ENCODE measurements at places on chromosomes 5 and 9.

- DNase-seq = no peak
Observed at GRCh38 chr5:134263801-134264200, 37.9 kb upstream of the PPP2CA start.

- no peak for DNase-seq
Observed at GRCh38 chr5:32869216-32869615, 158.1 kb downstream of the NPR3 start.

- no peak for DNase-seq
Observed at GRCh38 chr9:249025-249424, 34.4 kb downstream of the DOCK8 start.

GRCh38 chr5:178588769-178589168 lies 1.4 kb downstream of the COL23A1 start:
- DNase-seq = no peak

GRCh38 chr5:73230264-73231245 lies 57.6 kb downstream of the TMEM174 start:
- DNase-seq = no peak

All from NCI-H1048 (cell line).